Lung (tissue), 17 donors: ENCODE measurements at places on chromosomes 5 and 9. TPM values are rescaled to one million over a fixed set of nuclear protein-coding genes. Genes with fewer than 3 reads are reported as not detected.

TXNDC8 gene
- not detected for total RNA-seq

PCDHB12 gene
- 10.1 TPM for total RNA-seq

FOXI1 gene
- not detected for total RNA-seq

ROPN1L gene
- total RNA-seq, result 31.7 TPM

CKS2 gene
- 35.4 TPM for total RNA-seq

NIM1K gene
- not detected for total RNA-seq

MIGA2 gene
- 31.6 TPM for total RNA-seq

COL23A1 gene
- 1.5 TPM for total RNA-seq

FOXD4L3 gene
- total RNA-seq, result not detected

RANBP17 gene
- 130 TPM for total RNA-seq

BAAT gene
- 0.37 TPM for total RNA-seq

PRELID2 gene
- total RNA-seq, result 68.1 TPM

SLCO6A1 gene
- not detected for total RNA-seq

GLIPR2 gene
- 112 TPM for total RNA-seq

GBA2 gene
- total RNA-seq, result 42.4 TPM

BRD8 gene
- 38.4 TPM for total RNA-seq

GPR150 gene
- 0.28 TPM for total RNA-seq

MCCC2 gene
- total RNA-seq, result 37.2 TPM

PCDHGB3 gene
- total RNA-seq, result 3.2 TPM

HOMER1 gene
- total RNA-seq, result 15.4 TPM

KCNN2 gene
- 4.9 TPM for total RNA-seq

NR5A1 gene
- 0.09 TPM for total RNA-seq

TRAF2 gene
- total RNA-seq, result 19.1 TPM

LCN15 gene
- not detected for total RNA-seq

PCDHGA6 gene
- 4.9 TPM for total RNA-seq

ADAMTS13 gene
- total RNA-seq, result 4.1 TPM

RLN2 gene
- total RNA-seq, result not detected

RGS7BP gene
- 2.6 TPM for total RNA-seq

BHMT gene
- total RNA-seq, result 0.46 TPM

GGTA1 gene
- 6.6 TPM for total RNA-seq

CCDC192 gene
- total RNA-seq, result 0.40 TPM

PROB1 gene
- total RNA-seq, result 0.46 TPM

RANBP3L gene
- 1.1 TPM for total RNA-seq

ZNF354C gene
- 3.9 TPM for total RNA-seq

MCTP1 gene
- total RNA-seq, result 34.8 TPM

MLANA gene
- not detected for total RNA-seq

CNTFR gene
- total RNA-seq, result 3.3 TPM

IL5 gene
- not detected for total RNA-seq

ADRB2 gene
- total RNA-seq, result 18.4 TPM

F2RL2 gene
- total RNA-seq, result 0.80 TPM

TMEM215 gene
- 0.06 TPM for total RNA-seq

CTNND2 gene
- total RNA-seq, result 1.1 TPM

MCIDAS gene
- 1.7 TPM for total RNA-seq
